T-helper 9 cell (primary cell): ENCODE measurements at places on chromosomes 7 and 10.

GRCh38 chr7:35905555-35905954 is 104.7 kb downstream of the SEPTIN7 start:
- no peak for DNase-seq

DNA sequence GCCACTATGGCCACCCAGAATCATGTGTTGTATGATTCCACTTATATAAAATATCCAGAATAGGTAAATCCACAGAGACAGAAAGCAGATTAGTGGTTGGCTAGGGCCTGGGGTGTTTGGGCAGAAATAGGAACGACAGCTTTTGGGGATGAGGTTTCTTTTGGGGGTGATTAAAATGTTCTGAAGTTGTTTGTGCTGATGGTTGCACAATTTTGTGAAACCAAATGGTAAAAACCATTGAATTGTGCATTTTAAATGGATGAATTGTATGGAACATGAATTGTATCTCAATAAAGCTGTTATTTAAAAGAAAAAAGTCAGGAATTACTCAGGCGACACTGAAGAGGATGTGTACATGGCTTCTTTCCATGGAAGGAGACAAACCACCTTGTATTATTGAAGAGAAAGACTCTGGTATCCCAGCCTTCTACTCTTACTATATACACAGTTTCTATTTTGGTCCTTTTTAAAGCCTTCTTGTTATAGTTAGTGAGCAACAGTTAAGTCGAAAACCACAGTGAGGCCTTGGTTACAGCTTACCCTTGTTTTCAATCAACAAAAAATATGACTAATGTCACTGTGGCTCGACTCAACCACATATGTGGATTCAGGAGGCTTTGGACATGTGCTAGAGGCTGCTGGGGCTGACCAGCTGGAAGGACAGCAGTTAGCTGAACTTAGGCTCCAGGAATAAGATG is 57.1 kb upstream of the KMT2E start:
- DNase-seq = no peak

- no peak for DNase-seq
Measured at GRCh38 chr7:102469351-102469971, 4.7 kb downstream of the LRWD1 start.

GRCh38 chr10:35445150-35445884 is 109.0 kb downstream of the CCNY start:
- DNase-seq = no peak

DNA sequence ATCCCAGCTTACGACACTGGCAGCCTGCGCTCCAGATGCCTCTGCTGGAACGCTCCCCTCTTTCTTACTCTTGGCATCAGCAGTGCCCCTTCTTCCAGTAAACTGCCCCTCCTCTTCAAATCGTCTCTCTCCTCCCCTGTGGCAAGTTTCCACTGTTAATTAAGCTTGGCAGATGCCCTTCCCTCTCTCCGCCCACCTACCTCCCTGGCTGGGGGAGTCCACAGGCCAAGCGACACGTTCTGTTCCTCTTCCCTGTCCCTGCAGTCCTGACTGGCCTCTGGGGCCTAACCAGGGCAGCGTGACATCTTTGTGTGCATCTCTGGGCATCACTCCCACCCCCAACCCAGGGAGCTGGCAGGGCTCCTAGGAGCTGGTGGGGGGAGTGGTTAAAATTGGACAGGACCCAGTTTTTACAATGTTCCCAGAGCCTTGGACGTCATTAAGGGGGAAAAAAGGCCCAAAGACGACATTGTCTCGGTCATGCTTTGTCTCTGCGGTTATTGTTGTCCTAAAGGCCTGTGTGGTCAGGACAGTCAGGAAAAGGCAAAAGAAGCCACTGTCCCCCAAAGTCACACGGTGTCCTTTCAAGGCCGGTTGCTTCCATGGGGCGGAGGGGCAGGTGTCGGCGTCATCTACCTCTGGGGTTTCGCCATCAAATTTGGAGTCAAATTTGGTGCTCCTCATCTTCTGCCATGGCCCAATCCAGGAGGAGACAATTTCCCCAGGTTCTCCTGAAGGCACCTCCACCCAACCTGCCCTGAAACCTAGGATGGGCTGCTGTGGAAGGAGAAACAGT is 54.2 kb downstream of the DLG5 start:
- no peak for DNase-seq

GRCh38 chr7:30992414-30992813 is 28.7 kb downstream of the GHRHR start:
- DNase-seq = no peak

DNA sequence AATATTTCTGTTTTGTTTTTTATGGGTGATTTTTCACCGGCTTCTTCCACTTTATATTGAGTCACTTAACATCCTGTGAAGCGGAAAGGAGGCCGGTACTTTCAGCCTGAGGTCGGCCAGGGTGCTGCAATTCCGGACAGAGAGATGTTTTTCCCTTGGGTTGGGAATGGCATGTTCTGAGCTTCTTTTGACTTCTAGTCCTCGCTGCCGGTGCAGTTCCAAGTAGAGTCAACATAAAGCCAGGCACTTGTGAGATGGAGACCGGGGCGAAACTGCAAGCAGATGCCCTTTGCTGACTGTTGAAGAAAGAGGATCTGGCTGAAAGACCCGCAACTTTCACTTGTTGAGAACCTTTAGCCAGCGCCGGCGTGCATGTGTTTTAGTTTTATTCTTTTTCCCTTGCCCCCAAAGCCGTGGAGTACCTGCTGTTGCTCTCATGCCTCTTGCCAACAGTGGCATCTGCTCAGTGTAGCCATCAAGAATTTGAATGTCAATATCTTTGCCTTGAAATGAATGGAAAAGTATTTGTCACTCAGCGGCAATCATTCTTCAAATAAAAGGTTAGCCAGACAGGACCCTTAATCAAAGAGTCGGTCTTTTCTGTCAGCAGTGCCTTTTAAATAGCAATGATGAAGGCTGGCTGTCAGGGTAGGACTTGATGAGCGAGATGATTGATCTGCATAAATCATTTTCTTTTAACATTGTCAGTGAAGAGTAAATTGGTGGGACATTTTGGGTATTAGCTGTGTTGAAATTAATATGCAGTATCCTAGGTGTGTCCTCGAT is 351.2 kb downstream of the LRMDA start:
- DNase-seq = no peak

DNA sequence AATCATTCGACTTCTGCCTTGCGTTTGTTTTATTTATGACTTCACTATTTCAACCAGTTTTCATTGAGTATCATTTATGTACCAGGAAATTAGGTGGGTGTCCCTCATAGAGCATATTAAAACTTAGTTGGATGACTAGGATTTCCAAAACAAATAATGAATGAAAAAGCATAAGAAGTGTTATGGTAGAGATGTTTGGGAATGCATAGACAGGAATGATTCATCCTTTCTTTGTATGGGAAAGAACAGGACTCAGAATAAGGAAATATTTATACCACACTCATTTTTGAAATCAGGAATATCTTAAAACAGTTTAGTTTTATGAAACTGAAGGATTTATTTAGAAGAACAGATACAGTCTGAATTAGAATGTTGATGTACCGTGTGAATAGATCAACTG is 315.7 kb downstream of the EXOC4 start:
- no peak for DNase-seq
